ENCODE measurements at places on chromosomes 7 and 10.

DNA sequence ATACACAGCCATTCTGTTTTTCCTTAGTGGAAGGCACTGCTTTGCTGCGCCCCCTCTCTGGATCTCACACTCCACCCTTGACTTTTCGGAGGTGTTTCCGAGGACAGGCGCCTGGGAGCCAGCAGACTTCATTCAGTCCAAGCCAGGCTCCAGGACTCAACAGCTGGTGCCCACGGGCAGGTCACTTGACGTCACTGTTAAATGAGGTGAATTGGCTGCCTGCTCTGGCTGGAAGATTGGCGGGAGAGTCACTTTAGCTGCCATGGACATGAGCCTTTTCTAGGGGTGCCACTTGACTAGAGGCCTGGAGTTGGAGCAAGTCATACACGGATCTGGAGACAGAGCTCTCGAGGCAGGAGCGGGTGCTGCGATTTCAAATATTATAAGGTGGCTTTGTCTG is 3.2 kb downstream of the HTRA1 start:
- no peak for DNase-seq

DNA sequence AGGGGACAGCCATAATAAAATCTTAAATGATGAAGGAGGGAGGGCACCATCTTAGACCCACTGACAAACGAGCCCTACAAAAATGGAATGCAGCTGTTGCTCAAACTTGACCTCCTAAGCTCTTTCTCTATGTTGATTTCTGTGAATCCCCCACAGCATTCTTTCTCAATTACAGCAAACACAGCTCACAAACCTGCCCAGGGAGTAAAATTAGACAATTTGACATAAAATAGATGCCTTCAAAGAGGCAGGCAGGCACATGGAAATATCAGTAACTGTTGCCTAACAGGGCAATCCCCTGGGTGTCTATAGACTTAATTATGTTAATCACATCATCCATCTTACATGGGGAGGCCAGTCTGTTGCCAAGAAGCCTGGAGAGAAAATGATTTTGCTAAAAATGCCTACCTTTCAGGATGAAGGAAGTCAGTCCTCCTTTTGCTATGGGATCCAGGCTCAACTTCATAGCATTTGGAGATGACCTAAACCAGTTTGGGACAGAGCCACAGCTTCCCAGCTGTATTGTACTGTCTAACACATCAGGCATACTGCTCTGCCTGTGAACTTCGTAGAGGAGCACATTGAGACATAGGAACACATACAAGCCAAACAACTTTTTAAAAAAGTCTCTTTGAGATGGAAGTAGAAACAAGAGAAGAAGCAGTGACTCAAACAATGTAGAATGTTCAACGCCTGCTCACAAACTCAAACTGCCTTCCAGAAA is 1177.4 kb downstream of the SORCS1 start:
- no peak for DNase-seq

DNA sequence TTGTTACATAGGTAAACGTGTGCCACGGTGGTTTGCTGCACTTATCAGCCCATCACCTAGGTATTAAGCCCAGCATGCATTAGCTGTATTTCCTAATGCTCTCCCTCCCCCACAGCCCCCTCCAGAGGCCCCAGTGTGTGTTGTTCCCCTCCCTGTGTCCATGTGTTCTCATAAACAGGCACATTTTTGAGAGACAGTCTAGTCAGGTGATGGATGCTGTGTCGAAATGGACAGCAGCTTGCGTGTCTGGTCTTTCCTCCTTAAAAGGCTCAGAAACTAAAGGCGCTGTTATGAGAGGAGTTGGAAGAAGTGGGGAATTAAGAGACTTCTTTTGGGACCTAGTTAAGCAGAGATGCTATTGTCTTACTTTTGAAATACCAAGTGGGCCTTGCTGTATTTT is 296.0 kb downstream of the BBS9 start:
- DNase-seq: no peak

- no peak for DNase-seq
These were observed 352.8 kb upstream of the VSTM2A start for GRCh38 chr7:54189330-54189729.

DNA sequence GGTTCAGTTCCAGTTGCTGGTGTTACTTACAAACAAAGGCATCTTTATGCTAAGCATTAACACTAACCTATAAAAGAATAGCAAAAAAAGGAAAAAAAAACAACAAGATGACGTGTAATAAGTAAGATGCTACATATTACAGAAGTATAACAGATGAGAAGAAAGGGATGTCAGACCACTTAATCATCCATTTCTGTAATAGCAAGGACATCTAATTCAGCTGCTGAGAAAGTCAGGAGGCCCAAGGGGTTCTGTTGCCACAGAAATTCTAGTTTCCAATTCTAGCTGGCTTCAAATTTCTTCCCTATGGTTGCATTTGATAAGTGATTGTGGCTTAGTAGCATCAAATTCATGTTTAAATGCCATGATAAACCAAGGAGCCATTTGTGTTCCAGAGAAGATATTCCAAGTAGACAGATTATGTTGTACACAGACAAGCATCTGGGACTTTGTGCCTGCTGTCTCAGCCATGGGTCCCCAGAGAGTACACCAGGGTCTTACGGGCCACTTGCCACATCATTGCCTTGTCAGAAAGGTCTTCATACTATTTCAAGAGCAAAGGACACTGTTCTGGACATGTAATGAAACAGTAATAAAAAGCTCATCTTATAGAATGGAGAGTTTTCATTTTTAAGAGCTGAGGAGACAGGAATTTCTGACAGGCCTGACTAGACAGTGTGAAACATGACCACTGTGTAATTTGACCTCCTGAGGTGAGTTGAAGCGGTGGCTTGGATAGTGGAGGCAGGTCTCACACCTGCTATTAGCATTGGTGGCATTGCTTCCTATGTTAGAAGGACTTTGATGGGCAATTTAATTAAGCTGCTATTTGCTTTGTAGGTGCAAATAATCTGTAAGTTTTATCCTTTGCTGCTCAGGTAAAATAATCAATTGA is 4.2 kb upstream of the ASB4 start:
- no peak for DNase-seq

Measured in head of caudate nucleus (tissue), 42 donors.